ENCODE measurements at places on chromosomes 4 and X.
A peak's percentile ranks its signal among the peaks of the same experiment; 100 is the strongest.

GRCh38 chrX:96684339-96685209 is at the start of gene DIAPH2:
TSS of gene DIAPH2 (plus strand) at chrX:96684842.
- DNase-seq = peak; percentile 89

DNA sequence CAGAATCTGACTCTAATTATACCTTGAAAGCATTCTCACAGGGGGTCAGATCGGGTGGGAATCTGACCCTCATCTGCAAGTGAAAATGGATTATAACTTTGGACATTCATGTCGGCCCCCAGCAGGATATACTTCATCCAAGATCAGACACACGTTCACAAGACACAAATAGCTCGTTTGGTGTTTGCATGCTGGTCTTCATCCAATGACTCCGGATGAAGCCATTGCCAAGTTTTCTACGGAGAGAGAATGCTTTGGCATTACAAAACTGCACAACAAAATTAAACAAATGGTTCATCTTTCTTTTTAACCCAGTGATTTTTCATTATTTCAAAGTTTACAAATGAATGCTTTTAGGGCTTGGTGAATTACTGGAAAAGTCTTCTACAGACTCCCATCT is 105.5 kb downstream of the MID1 start:
- no peak for DNase-seq

- no peak for DNase-seq
Measured at GRCh38 chr4:143435955-143436354, 77.5 kb upstream of the SMARCA5 start.

GRCh38 chr4:136001791-136002190 is 1530.5 kb downstream of the PCDH18 start:
- no peak for DNase-seq

Measured in NCI-H1417 (cell line).